Airway epithelial cell (primary cell): ENCODE measurements at places on chromosomes 5 and 9. TPM values are rescaled to one million over a fixed set of nuclear protein-coding genes. Genes with fewer than 3 reads are reported as not detected.

The PCDHGA8 gene
- 0.35 and 0.51 TPM in 2 replicates for total RNA-seq

The NR6A1 gene
- total RNA-seq, result 1.4 TPM in 2 replicates

The TMEM232 gene
- total RNA-seq, result 0.19 and 0.28 TPM in 2 replicates

The ACSL6 gene
- total RNA-seq, result not detected in 2 replicates

The ACTL7A gene
- total RNA-seq, result not detected in 2 replicates

The SH3PXD2B gene
- 16.8 and 29.0 TPM in 2 replicates for total RNA-seq

The PCDHB12 gene
- 0.05 and 0.07 TPM in 2 replicates for total RNA-seq

The LPAR1 gene
- 16.4 and 22.9 TPM in 2 replicates for total RNA-seq

The ARHGEF28 gene
- total RNA-seq, result 15.7 and 19.5 TPM in 2 replicates

The IFNA16 gene
- total RNA-seq, result not detected in 2 replicates

The ADAMTS19 gene
- total RNA-seq, result under 0.01 and 0.35 TPM in 2 replicates

The NEURL1B gene
- 4.6 and 8.3 TPM in 2 replicates for total RNA-seq

The PDE6A gene
- 0.07 TPM in 1 of 2 replicates, not detected in the other for total RNA-seq

The MCC gene
- 36.5 and 38.8 TPM in 2 replicates for total RNA-seq

The SV2C gene
- total RNA-seq, result 0.14 TPM in 1 of 2 replicates, not detected in the other

The FBP2 gene
- not detected in 2 replicates for total RNA-seq

The PCDHGB4 gene
- total RNA-seq, result 2.2 and 3.0 TPM in 2 replicates

The C9 gene
- total RNA-seq, result not detected in 2 replicates

The ANKRD34B gene
- total RNA-seq, result not detected in 2 replicates

The CHSY3 gene
- 0.56 and 0.65 TPM in 2 replicates for total RNA-seq

The ZCCHC10 gene
- total RNA-seq, result 12.5 and 37.9 TPM in 2 replicates

The CRHBP gene
- not detected in 2 replicates for total RNA-seq

The RGS7BP gene
- total RNA-seq, result 0.19 TPM in 1 of 2 replicates, not detected in the other

The PTGDS gene
- total RNA-seq, result not detected in 2 replicates

The GLDC gene
- total RNA-seq, result 1.4 and 1.7 TPM in 2 replicates
